Activated naive CD4-positive, alpha-beta T cell (primary cell): ENCODE measurements at places on chromosomes 16 and 17.

- no peak for DNase-seq
These were observed 187.7 kb downstream of the MAF start for GRCh38 chr16:79412783-79413225.

DNA sequence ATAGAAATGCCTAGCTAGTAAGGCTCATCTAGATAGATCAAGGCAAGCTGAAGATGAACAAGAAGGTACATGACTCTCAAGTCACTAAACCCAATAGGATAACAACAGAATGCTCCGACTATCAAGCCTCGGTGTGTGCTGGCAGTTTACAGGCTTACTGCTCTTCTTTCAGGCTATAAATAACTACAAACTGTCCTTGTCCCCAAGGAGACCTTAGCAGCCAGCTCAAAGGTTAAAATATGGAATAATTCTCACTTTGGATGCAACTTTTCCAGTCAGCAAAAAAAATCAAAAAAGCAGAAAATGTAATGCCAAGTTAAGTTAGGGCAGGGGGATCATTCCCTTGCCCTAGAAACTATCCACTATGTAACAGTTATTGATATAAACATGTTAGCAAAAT is 44.6 kb downstream of the SPOP start:
- DNase-seq: no peak

GRCh38 chr17:8935191-8935590 is 30.3 kb downstream of the PIK3R5 start:
- DNase-seq: no peak

DNA sequence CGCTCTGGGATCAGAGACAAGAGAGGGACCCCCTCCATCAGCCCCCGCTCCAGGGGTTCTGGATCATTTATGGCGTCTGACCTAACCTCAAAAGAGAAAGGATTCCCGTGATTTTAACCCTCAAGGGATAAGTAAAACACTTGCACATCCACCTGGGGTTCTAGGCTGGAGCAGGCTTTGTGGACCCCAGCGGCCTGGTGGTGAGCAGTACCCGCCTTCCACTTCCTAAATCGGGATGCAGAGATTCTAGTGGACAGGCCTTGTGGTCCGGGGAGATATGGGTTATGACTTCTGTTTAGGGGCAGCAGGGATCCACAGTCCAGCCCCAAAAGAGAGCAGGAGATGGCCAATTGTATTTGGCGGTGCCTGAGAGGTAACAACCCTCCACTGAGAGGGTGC is 684 bp upstream of the PITPNM3 start:
- DNase-seq: no peak

GRCh38 chr16:50207652-50208051 is 54.5 kb downstream of the TENT4B start:
- no peak for DNase-seq
